Panc1 (cell line): ENCODE measurements at places on chromosomes 1 and 21.
A peak's percentile ranks its signal among the peaks of the same experiment; 100 is the strongest.

GRCh38 chr1:199057322-199057721 is 418.5 kb downstream of the PTPRC start:
- 0 out of 2 replicates have a peak, but pooled peaks cover 3% of the 10 kb centered on the region for H3K4me1 ChIP-seq
- H3K27me3 ChIP-seq: no peaks in the 10 kb centered on the region
- H3K36me3 ChIP-seq: no peaks in the 10 kb centered on the region
- H3K27ac ChIP-seq: no peak overlapping the region

DNA sequence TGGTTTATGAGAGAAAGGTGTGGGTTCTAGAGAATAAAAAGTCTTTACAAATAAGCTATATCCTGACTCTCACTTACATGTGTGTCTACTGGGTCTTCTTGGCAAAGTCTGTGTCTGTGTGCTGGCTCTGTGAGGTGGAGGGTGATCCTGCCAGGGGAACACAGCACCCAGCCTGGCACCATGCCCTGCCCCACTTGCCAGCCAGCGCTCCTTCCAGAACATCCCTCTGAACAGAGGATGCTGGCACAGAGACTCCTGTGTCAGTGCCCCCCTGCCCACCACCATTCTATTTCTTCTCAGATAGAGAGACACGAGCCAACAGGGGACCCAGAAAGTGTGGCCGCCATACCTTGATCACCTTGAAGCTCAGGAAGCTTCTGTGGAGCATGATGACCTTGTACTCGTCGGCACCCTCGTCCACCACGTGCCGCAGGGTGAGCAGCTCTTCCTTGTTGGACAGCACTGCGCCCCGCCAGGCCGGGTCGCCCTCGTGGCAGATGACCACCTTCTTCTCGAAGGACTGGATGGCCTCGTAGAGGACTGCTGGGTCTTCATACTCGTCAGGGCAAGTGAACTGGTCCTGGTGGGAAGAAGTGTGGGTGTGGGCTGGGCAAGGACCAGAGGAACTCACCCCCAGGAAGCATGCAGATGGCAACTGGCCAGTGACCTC is 49.7 kb downstream of the NTPCR start:
- H3K4me1 ChIP-seq: no peaks in the 10 kb centered on the region
- no peak for DNase-seq
- no peaks in the 10 kb centered on the region for H3K36me3 ChIP-seq

- peaks cover 5% of the 10 kb centered on the region for H3K4me1 ChIP-seq
- no peak overlapping the region for H3K27ac ChIP-seq
- no peaks in the 10 kb centered on the region for H3K36me3 ChIP-seq
These were observed 11.0 kb upstream of the PGD start for GRCh38 chr1:10387677-10388386.

- no peaks in the 10 kb centered on the region for H3K4me1 ChIP-seq
- DNase-seq: no peak
- no peak overlapping the region for H3K27ac ChIP-seq
- no peaks in the 10 kb centered on the region for H3K36me3 ChIP-seq
These were observed 6.2 kb upstream of the MMP23B start for GRCh38 chr1:1625824-1626206.

DNA sequence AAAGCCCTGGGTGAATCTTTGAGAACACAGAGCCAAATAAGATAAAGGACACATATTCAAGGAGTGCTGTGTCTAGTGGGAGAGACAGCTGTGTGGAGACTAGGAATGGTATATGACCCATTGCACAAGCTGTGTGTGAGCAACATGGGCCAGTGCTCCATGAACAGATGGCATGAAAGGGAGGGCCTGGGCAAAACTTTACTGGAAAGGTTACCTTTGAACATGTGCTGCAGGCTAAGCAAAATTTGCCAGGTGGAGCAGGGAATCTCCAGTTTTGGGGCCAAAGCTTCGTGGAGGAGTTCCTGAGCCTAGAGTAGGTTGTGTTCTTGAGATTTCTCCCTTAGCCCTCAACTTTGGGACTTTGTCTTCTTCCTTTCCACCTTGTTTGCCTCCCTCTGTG is 446.1 kb upstream of the PROX1 start:
- H3K36me3 ChIP-seq: no peaks in the 10 kb centered on the region
- H3K27me3 ChIP-seq: no peaks in the 10 kb centered on the region
- no peak overlapping the region for H3K4me3 ChIP-seq
- DNase-seq: no peak
- no peaks in the 10 kb centered on the region for H3K4me1 ChIP-seq

GRCh38 chr21:31354604-31355443 is 10.8 kb upstream of the TIAM1 start:
- DNase-seq: peak; percentile 98
- H3K27me3 ChIP-seq: no peaks in the 10 kb centered on the region
- H3K36me3 ChIP-seq: no peaks in the 10 kb centered on the region
- H3K4me1 ChIP-seq: no peaks in the 10 kb centered on the region
- no peak overlapping the region for H3K27ac ChIP-seq
